NCI-H187 (cell line): ENCODE measurements at places on chromosomes 3 and 15.

GRCh38 chr3:128492671-128493569, at the start of gene GATA2:
Gene GATA2 (minus strand): TSS chr3:128493201. CDS start chr3:128487031, 6,170 bp downstream.
- no peak for DNase-seq

GRCh38 chr3:15768421-15769255, 29.1 kb downstream of the ANKRD28 start:
- no peak for DNase-seq

DNA sequence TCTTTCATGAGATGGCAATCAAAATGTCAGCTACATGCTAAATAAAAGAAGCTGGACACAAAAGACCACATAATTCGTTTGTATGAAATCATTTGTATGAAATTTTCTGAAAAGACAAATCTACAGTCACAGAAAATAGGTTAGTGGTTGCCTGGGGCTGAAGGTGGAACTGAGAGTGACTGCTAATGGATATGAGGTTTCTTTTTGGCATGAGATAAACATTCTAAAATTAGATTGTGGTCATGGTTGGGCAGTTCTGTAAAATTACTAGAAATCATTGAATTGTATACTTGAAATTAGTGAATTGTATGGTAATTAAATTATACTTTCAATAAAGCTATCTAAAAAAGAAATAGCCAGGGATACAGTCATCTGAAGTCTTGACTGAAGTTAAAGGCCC, 2.7 kb upstream of the DMXL2 start:
- DNase-seq = no peak

- DNase-seq = no peak
Measured at GRCh38 chr15:48536681-48537091, 108.8 kb downstream of the FBN1 start.

DNA sequence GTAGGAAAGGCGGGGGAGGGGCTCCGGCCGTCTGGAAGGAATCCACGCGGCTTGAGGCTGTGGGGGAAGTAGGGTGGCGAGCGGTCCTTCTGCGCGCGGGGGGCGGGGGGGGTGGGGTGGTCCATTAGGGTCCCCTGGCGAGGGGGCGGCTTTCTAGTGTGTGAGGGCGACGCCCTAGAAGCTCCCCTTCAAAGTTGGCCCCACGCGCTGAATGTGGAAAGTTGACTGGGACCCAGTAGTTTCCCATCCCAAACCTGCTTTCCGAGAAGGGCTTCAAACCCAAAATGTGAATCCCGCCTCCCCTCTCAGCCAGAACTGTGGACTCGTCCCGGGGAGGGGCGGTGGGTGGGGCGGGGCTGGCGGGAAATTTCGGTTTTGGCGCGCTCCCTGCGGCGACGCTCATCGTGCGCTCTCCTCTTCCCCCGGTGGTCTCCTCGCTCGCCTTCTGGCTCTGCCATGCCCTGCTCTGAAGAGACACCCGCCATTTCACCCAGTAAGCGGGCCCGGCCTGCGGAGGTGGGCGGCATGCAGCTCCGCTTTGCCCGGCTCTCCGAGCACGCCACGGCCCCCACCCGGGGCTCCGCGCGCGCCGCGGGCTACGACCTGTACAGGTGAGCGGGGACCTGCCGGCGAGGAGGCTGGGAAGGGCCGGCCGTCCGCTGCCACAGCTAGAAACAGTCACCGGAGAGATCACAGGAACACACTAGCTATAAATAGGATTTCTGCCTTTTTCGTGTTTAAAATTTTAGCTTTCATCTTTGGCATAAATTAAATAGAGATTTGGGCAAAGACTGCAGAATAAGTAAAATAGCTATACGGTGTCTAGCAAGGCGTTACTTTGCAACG, 790 bp downstream of the DUT start:
- DNase-seq = peak; percentile 31

GRCh38 chr15:77040673-77041072, 30.2 kb downstream of the TSPAN3 start:
- DNase-seq = no peak
